ENCODE measurements at places on chromosomes 16 and 17. TPM values are rescaled to one million over a fixed set of nuclear protein-coding genes. Genes with fewer than 3 reads are reported as not detected.

SGCA gene
- 265 TPM for total RNA-seq

- H3K27me3 ChIP-seq: no peaks in the 10 kb centered on the region
- H3K36me3 ChIP-seq: peaks cover 57% of the 10 kb centered on the region
- no peak overlapping the region for H3K4me3 ChIP-seq
- peaks cover 64% of the 10 kb centered on the region for H3K4me1 ChIP-seq
- no peak overlapping the region for H3K27ac ChIP-seq
Measured at GRCh38 chr16:68076560-68076959, 8.6 kb upstream of the NFATC3 start.

DNA sequence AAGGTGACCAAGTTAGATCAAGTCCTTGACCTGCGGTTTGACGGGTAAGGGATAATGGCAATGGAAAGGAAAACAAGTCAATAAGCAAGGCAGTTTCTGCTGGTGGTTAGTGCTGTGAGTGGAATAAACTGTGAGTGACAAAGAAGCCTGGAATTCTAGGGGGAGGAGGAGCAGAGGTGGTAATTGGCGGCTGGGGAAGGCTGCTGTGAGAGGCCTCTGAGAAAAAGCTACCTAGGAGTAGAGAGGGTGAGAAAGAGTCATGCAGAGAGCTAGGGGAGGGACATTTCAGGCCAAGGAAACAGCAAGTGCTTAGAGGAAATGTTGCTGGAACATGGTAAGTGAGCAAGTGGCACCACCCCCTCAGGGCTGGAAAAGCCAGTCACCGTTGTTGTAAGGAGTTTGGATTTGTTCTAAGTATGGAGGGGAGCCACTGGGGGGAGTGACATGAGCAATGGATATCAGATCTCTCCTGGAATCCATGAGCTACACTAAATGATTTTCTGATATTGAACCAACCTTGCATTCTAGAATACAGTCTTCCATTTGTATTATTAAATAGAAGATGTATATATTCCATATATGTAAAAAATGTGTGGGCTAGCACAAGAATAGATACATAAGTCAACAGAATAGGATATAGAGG, 6.7 kb downstream of the NLRC3 start:
- no peaks in the 10 kb centered on the region for H3K27me3 ChIP-seq
- H3K4me3 ChIP-seq: no peak overlapping the region
- H3K36me3 ChIP-seq: no peaks in the 10 kb centered on the region
- H3K4me1 ChIP-seq: no peaks in the 10 kb centered on the region

- peaks cover 3% of the 10 kb centered on the region for H3K36me3 ChIP-seq
- no peaks in the 10 kb centered on the region for H3K27me3 ChIP-seq
- peak overlapping the region; percentile 90 for H3K27ac ChIP-seq
- H3K4me3 ChIP-seq: peak overlapping the region; percentile 93
- peaks cover 11% of the 10 kb centered on the region for H3K4me1 ChIP-seq
Measured at GRCh38 chr17:67364847-67365737, 1.3 kb downstream of the PSMD12 start.

DNA sequence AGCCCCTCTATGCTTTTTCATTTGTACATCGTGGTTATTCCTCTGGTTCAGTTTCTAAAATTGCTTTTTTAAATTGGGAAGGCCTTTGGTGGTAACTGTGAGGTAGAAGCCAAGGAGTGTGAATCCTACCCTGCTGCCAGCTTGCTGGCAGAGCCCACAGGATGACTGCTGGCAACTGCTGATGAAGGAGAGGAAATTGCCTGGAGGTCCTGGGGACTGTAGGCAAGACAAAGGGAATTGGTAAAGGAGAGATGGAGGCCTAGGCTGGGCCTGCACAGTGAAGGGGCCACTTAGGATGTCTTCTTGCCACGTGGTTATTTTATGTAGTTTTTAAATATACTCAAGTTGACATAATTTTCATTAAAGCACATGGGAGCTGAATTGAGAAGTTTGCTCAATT, 15.8 kb downstream of the C17orf58 start:
- H3K4me3 ChIP-seq: no peak overlapping the region
- no peak for DNase-seq
- no peaks in the 10 kb centered on the region for H3K27me3 ChIP-seq
- H3K27ac ChIP-seq: no peak overlapping the region
- peaks cover 22% of the 10 kb centered on the region for H3K36me3 ChIP-seq

Data from muscle of leg (tissue), 16 donors.